ENCODE measurements at places on chromosomes 7 and 10. TPM values are rescaled to one million over a fixed set of nuclear protein-coding genes. Genes with fewer than 3 reads are reported as not detected.

The SAP25 gene
- 7.9 TPM for polyA plus RNA-seq

GRCh38 chr10:101668566-101668965 lies 26.4 kb downstream of the FBXW4 start:
- no peaks in the 10 kb centered on the region for H3K4me1 ChIP-seq
- no peak overlapping the region for H3K27ac ChIP-seq
- H3K36me3 ChIP-seq = peaks cover 79% of the 10 kb centered on the region
- no peaks in the 10 kb centered on the region for H3K27me3 ChIP-seq
- DNase-seq = no peak

- DNase-seq = no peak
- no peak overlapping the region for H3K27ac ChIP-seq
- no peaks in the 10 kb centered on the region for H3K4me1 ChIP-seq
- no peaks in the 10 kb centered on the region for H3K36me3 ChIP-seq
- H3K27me3 ChIP-seq = no peaks in the 10 kb centered on the region
Measured at GRCh38 chr7:38424750-38425463, 151.5 kb upstream of the TARP start.

GRCh38 chr7:293681-294439 lies 3.9 kb downstream of the FOXL3 start:
- peaks cover 43% of the 10 kb centered on the region for H3K27me3 ChIP-seq
- DNase-seq = no peak
- H3K4me1 ChIP-seq = peaks cover 29% of the 10 kb centered on the region
- H3K4me3 ChIP-seq = no peak overlapping the region
- no peaks in the 10 kb centered on the region for H3K36me3 ChIP-seq
- no peak overlapping the region for H3K27ac ChIP-seq

- H3K4me1 ChIP-seq = no peaks in the 10 kb centered on the region
- peak; percentile 36 for DNase-seq
- peak within 1 kb of the TSS; percentile 13 for H3K4me3 ChIP-seq
- peaks cover 52% of the 10 kb centered on the region for H3K27me3 ChIP-seq
- no peaks in the 10 kb centered on the region for H3K36me3 ChIP-seq
- no peak within 1 kb of the TSS for H3K27ac ChIP-seq
Measured at GRCh38 chr10:43076876-43077420, at the start of gene RET. Gene RET, plus strand, starts transcription at chr10:43077069. Its CDS starts 190 bp downstream, at chr10:43077259.

GRCh38 chr7:140197218-140197890 lies 20.6 kb upstream of the KDM7A start:
- no peak for DNase-seq
- no peaks in the 10 kb centered on the region for H3K4me1 ChIP-seq
- H3K27ac ChIP-seq = no peak overlapping the region
- H3K36me3 ChIP-seq = no peaks in the 10 kb centered on the region

DNA sequence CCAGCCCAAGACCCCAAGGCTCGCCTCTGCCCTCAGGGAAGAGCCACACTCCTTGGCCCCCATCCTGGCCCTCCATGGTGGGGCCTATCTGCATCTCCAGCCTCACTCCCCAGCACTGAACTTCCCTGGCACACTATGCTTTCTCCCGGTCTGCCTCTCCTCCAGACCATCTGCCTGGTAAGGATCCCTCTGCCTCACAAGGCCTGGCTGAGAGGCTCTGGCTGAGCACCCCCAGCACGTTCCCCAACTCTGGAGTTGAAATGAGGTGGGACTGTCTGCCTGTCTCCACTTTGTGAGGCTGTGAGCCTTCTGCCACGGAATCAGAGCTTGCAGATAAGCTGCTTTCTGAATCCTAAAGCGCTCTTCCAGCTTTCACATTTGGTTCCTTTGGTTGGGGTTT lies 220.7 kb downstream of the TNS3 start:
- no peaks in the 10 kb centered on the region for H3K27me3 ChIP-seq
- no peak overlapping the region for H3K4me3 ChIP-seq
- no peak overlapping the region for H3K27ac ChIP-seq
- H3K36me3 ChIP-seq = peaks cover 55% of the 10 kb centered on the region
- peaks cover 22% of the 10 kb centered on the region for H3K4me1 ChIP-seq
- DNase-seq = no peak

DNA sequence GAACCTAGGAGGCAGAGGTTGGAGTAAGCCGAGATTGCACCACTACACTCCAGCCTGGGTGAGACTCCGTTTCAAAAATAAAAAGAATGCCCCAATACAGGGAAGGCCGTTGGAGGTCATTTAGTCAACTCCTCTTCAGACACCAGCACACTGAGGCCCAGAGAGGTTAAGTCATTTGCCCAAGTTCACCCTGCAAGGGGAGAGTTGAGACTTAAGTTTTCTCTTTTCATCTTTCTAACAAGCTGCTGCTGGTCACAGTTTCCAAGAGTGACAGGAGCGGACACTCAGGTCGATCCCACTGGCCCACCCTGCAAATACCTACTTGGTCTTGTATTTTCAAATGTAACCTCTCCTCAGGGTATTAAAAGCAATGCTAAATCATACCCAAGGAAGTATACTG lies 30.4 kb upstream of the VCL start:
- no peak overlapping the region for H3K4me3 ChIP-seq
- no peaks in the 10 kb centered on the region for H3K27me3 ChIP-seq
- peaks cover 13% of the 10 kb centered on the region for H3K4me1 ChIP-seq
- H3K27ac ChIP-seq = peak overlapping the region; percentile 6

DNA sequence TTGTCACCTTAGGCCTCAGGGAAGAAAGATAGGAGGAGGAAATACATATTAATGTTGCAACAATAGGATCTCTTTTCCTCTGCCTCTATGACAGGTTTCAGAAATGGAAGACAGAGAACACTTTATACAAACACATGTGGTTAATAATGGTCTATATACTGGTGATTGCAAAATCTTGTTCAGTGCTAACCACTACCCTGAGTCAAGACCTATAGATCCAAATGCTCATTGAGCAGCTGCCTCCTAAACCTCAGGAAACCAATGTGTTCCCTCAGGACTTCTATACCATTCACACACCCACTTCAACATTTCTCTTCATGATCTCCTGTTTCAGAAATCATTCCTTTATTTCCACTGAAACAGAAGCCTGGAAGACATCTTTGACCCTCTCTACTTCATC lies 32.5 kb upstream of the VWDE start:
- no peaks in the 10 kb centered on the region for H3K4me1 ChIP-seq
- H3K4me3 ChIP-seq = no peak overlapping the region
- DNase-seq = no peak
- no peaks in the 10 kb centered on the region for H3K36me3 ChIP-seq
- no peak overlapping the region for H3K27ac ChIP-seq
- no peaks in the 10 kb centered on the region for H3K27me3 ChIP-seq

DNA sequence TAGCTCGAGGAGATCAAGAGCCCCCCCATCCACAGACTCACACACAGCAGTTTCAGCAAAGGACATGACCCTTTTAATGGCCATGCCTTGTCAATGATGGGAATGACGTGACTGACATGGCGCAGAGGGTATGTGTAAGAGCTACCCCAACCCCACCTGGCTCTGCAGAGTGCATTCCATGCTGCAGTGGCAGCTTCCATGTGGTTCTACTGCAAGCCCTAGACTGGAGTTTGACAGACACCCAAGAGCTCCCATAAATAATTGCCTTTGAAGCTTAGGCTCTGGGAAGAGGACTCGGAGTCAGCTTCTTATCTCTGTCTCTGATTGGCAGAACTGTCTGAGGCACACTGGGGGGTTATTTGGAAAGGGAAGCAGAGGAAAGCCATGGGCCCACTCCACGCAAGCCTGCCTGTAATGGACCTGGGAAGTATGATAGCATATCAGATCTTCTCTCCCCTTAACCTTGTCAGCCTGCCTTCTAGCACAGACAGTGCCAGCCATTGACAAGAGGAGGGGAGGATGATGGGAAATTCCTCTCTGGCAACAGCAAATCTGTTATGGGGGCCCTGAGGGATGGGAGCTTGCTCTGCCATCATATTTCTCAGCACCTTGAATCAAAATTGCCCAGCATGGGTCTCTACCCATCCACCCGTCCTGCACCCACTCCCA lies 478.5 kb upstream of the PODXL start:
- no peak overlapping the region for H3K4me3 ChIP-seq
- no peak overlapping the region for H3K27ac ChIP-seq
- no peaks in the 10 kb centered on the region for H3K4me1 ChIP-seq
- DNase-seq = no peak

DNA sequence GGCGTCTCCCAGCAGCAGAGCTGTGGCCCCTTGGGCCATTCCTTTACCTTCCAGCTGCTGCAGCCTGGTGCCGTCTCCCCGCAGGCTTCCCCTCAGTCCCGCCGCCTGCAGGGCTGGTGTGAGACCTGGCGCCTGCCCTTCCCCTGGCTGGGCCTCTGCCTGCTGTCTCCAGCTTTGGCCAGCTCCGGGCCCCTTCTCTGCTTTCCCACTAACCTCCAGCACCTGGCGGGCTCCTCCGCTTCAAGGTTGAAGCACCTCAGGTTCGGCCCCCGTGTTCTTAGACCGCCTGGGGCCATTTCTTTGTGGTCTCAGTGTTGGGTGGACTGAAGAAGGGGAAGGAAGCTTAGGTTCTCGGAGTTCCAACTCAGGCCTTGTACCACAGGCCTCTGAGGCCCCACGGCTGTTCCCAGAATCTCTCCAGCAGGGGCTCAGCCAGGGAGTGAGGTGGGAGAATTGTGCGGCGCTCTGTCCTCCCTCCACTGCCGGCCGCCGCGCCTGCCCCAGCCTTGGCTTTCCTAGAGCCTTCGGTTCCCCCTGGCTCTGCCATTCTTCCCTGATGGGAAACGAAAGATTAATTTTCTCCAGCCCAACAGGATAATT lies 30.3 kb downstream of the GBX1 start:
- H3K27ac ChIP-seq = no peak overlapping the region
- no peak for DNase-seq
- H3K27me3 ChIP-seq = no peaks in the 10 kb centered on the region
- H3K4me3 ChIP-seq = no peak overlapping the region
- peaks cover 75% of the 10 kb centered on the region for H3K36me3 ChIP-seq
- peaks cover 6% of the 10 kb centered on the region for H3K4me1 ChIP-seq

DNA sequence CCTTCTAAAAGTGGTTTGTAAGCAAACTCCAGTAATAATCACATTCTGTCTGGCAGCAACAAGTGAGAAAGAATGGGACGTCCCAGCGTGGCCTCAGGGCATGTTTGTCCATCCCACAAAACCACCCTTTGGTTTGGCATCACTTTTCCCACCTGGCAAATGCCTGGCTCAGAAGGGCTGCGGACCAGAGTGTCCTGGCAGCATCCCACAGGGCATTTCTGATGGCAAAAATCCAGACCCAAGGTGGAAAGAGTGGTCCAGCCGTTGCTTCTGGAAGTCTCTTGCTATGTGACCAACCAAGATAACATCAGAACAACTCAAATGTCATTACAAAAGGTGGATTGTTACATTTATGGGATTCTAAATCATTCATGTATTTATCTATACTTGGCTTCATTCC lies 174.4 kb downstream of the CREB5 start:
- DNase-seq = no peak
- H3K4me1 ChIP-seq = no peaks in the 10 kb centered on the region
- H3K27ac ChIP-seq = no peak overlapping the region
- peaks cover 2% of the 10 kb centered on the region for H3K27me3 ChIP-seq
- H3K36me3 ChIP-seq = no peaks in the 10 kb centered on the region
- no peak overlapping the region for H3K4me3 ChIP-seq

The EVX1 gene
- not detected for polyA plus RNA-seq

DNA sequence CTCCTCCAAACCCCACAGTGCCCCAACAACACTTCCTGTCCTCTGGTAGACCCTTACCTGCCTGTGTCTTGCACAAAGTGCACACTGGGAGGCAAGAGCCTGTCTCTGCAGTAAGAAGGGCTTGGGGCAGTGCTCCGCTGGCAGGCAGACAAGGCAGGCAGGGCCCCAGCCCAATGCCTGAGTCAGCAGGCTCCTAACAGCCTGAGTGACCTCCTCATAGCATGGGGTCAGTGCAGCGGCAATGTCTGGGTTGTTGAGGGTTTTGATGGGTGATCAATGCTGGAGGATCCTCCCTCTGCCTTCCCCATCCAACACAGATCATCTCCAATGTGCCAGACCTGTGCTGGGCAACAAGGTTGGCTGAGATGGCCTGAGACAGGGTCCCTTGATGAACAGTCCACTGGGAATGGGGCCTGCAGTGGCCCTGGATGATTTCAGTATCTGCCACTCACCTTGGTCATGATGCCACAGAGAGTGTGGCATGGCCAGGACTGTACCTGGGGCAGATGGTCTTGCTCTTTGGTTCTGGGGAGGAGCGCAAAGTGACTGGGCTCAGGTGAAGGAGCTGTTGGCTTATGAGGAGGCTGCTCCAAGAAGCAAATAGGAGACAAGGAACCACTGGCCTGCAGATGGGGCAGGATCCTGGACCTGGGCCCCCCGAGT lies 55.6 kb upstream of the CAMK2B start:
- no peak for DNase-seq
- H3K36me3 ChIP-seq = peaks cover 39% of the 10 kb centered on the region
- no peak overlapping the region for H3K27ac ChIP-seq
- H3K4me3 ChIP-seq = no peak overlapping the region
- H3K27me3 ChIP-seq = peaks cover under 1% of the 10 kb centered on the region
- no peaks in the 10 kb centered on the region for H3K4me1 ChIP-seq

- no peak overlapping the region for H3K4me3 ChIP-seq
- no peaks in the 10 kb centered on the region for H3K36me3 ChIP-seq
- no peaks in the 10 kb centered on the region for H3K27me3 ChIP-seq
- no peaks in the 10 kb centered on the region for H3K4me1 ChIP-seq
- DNase-seq = peak; percentile 42
Measured at GRCh38 chr7:55335151-55335550, 30.0 kb upstream of the LANCL2 start.

DNA sequence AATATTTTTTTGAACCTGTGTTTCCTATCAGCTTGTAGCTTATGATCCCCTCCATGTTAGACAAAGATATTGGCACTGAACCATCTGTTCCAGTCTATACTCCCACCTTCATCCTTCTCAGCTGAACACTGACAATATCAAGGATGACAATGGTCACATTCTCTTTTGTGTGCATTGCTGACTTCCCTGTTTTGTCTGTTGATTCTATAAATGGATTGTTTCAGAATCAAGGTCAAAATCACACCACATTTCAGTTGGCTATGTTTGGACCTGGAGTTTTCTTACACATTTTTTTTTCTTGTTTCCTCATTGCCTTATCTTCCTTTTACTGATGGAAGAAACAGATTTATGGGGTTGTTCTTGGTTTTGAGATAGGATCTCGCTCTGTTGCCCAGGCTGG lies 11.3 kb upstream of the SMURF1 start:
- H3K4me1 ChIP-seq = no peaks in the 10 kb centered on the region
- H3K4me3 ChIP-seq = no peak overlapping the region
- H3K36me3 ChIP-seq = no peaks in the 10 kb centered on the region
- H3K27me3 ChIP-seq = no peaks in the 10 kb centered on the region
- no peak overlapping the region for H3K27ac ChIP-seq

GRCh38 chr7:155533120-155533826 lies 13.1 kb downstream of the CNPY1 start:
- H3K4me1 ChIP-seq = no peaks in the 10 kb centered on the region
- DNase-seq = no peak
- no peaks in the 10 kb centered on the region for H3K36me3 ChIP-seq
- peaks cover 89% of the 10 kb centered on the region for H3K27me3 ChIP-seq
- no peak overlapping the region for H3K4me3 ChIP-seq

GRCh38 chr7:30281263-30281662 lies 3.1 kb upstream of the ZNRF2 start:
- DNase-seq = no peak
- no peak overlapping the region for H3K27ac ChIP-seq
- no peak overlapping the region for H3K4me3 ChIP-seq
- H3K36me3 ChIP-seq = no peaks in the 10 kb centered on the region
- no peaks in the 10 kb centered on the region for H3K27me3 ChIP-seq

- H3K27me3 ChIP-seq = no peaks in the 10 kb centered on the region
- peak overlapping the region; percentile 25 for H3K4me3 ChIP-seq
- no peak overlapping the region for H3K27ac ChIP-seq
- no peaks in the 10 kb centered on the region for H3K36me3 ChIP-seq
Measured at GRCh38 chr10:122298598-122299301, 27.7 kb downstream of the BTBD16 start.
